NCI-H446 treated with DMSO at 0.1 percent for 48 hours (cell line): ENCODE measurements at places on chromosomes 3 and 15.

DNA sequence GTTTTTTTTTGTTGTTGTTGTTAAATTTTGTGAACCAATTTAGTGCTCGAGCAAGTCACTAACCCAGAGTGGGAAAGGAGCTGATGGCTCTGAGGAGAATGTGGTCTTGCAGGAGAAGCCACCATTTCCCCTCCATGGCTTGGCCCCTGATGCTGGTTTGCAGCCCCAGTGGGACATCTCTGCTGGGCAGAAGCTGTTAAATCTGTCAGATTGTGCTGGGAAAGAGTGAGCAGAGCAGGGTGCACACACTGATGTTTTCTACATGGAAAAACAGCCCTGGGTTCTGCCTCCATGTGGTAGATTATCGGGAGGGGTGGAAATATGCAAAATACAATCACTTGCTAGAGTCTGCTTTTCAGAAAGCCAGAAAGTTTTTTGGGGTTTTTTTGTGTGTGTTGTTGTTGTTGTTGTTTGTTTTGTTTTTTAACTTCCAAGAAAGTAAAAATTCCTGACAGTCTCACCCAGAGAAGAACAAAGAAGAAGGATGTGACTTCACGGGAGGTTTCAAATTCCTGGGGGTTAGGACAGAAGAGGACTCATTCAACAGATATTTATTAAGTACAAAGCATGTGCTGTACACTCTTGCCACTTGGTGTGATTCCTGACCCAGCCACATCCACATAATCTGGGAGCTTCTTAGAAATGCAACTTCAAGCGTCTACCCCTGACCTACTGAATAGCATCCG, 133.7 kb downstream of the FOXB1 start:
- no peak for DNase-seq

- DNase-seq: no peak
Measured at GRCh38 chr15:90581771-90582352, 52.1 kb downstream of the CRTC3 start.

GRCh38 chr15:75775296-75776064, 62.8 kb upstream of the CSPG4 start:
- DNase-seq: no peak

DNA sequence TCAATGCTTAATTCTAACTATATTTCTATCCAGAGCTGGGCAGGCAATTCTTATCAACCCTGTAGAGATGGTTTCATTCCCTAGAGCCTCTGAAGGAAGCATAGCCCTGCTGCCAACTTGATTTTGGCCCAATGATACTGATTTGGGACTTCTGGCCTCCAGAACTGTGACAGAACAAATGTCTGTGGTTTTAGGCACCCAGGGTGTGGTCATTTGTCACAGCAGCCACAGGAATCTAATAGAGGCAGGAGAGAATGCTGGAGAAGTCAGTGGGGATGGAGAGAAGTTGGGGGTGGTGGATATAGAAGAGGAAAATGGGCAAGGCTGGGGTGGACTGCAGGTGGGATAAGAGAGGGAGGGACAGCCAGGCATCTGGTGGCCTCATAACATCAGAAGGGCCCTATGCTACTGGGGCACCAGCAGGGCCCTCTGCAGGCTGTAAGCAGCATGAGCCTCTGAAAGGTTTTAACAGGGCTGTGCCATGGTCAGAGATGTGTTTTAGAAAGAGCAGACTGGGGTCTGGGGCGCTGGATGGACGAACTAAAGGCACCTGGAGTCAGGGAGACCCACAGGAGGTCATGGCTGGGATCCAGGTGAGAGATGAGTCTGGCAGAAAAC, 19.8 kb downstream of the MRPS11 start:
- DNase-seq: no peak

DNA sequence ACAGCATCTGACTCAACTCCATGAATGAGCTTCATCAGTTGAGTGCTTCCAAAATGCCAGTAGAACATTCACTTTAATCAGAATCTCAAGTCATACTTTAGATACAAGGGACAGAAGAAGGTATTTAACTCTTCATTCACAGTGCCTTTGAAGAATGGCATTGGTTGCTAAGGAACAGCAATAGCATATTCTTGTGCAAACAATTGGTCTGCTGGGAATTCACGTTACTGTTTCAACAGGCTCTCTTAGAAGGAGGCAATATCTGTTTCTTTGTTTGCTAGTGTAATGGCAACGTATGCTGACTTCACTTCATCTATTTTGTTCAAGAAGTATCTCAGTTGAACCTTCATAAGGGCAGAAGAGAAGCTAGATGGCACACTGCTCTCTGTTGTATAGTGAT, 113.9 kb downstream of the TMEM108 start:
- no peak for DNase-seq

DNA sequence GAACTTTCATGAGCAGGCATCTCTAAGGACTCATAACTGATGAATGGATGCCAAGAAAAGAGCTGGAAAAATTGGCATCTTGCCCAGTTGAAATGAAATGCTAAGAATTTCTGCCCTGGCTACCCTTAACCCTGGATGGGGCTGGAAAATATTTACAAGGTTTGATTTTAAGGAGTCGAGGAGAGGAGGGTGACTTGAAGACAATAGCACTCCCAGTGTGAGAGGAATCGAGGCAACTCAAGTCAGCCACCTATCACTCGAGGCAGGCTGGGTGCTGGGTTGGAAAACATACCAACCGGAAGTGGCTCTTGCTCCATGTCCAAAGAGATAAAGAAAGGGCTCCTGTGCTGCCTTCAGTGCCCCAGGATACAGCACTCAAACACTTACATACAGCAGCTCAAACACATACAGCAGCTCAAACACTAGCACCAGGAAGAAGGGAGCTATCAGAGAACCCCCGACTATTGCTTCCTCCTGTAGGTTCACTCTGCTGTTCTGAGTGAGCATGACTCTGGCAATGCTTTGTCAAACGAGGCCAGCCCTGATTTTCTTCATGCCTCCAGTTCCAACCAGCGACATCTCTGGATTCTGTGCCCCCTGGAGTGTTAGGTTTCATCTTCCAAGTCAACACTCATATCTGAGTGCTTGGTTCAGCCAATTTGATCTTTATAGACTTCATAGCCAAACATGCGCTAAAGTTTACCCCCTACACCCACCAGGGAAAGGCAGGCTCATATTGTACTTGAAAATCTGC, 4.9 kb downstream of the PRICKLE2 start:
- DNase-seq: peak; percentile 31

- DNase-seq: no peak
Measured at GRCh38 chr15:89004726-89005030, 83.6 kb upstream of the ABHD2 start.

GRCh38 chr3:24242012-24242698, 252.5 kb downstream of the THRB start:
- peak; percentile 73 for DNase-seq

DNA sequence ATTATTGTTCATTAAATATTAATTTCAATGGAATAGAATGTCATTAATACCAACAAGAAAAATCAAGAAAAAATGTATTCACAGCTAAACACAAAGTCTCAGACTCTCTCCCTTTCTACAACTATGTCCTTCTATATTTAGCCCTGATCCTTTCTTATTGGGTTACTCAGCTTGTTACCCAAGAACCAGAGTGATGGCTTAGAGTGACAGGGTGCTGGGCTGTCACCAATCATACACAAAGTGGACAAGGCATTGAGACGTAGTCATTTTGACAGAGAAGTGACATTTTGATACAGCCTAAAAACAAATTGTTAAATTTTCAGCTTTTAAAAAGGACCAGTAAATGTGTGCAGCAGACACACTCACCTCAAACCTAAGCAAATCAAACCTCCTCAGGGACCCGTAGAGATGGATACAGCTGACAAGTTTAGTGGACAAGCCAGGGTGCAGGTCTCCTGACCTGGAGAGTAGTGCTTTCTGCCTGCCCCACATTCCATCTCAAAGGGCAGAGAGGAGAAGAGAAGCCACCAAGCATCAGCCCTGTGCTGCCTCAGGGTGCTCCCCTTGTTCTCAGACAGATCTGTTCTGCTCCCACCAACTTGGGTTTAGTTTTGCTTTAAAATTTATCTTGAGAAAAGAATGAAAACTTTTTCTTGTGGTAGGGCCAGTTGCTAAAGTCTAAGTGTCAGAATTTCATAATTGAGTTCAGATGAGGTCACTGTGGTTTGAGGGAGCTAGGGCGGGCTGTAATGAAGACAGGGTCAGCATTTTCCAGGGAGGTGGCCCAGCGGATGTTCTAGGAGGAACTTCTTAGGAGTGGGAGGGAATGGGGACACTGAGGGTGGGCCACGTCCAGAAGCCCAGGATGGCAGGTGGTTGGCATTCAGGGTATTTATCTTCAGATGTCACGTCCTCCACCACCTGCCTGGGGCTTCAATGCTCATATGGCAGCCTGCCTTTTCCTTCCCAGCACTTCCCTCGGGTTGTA, 136.5 kb upstream of the TBL1XR1 start:
- no peak for DNase-seq

GRCh38 chr3:58723173-58723572, 56.6 kb upstream of the FAM3D start:
- DNase-seq: no peak

DNA sequence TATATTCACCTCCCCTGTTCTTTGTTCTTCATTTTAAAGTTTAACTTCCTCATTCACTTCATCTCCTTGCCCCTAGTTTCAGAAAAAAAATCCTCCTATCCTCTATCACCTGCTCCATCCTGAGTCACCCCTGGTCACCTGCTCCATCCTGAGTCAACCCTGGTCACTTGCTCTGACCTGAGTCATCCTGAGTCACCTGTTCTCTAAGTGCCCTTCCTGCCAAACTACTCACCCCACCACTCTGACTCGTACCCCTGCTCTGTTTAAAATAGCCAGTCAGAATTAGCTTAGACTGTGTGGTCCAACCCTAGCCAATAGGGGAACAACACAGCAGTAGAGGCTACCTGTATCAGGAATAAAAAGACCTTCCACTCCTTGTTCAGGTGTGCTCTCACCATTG, 716.9 kb downstream of the ZBBX start:
- no peak for DNase-seq

GRCh38 chr15:62896380-62896866, 146.1 kb upstream of the TPM1 start:
- DNase-seq: no peak

DNA sequence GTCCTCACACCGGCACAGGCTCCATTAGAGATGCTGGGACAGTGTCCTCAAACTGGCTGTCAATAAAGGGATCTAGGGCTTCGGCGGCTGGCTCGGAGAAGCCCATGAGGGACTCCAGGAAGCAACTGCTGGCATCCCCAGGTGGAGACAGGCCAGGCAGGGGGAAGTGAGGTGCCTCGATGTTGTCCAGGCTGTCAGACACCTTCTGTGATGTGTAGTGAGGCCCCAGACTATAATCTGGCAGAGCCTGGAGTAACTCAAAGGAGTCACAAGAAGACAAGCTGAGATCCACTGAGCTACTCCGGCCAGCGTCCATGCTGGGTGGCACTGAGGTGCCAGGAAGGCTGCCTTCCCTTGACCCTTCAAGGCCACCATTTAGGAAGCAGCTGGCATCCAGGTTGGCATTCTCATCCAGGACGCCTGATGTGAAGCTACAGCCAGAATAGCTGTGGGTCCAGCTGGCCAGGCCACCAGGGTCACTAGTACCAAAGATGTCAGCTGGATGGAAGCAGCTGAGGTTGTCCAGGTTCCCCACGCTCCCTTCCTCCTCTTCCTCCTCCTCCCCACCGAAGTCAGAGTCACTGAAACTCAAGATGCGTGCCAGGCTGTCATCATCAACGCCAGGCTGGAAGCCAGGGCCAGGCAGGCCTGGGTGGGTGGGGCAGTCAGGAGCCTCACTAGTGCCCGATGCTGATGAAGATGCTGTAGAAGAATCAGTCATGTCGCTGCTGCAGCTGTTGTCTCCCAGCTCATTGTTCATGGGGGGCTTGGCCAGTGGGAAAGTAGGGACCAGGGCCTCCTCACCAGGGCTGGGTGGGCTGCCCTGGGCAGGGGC, 10.1 kb downstream of the CSRNP1 start:
- DNase-seq: no peak

DNA sequence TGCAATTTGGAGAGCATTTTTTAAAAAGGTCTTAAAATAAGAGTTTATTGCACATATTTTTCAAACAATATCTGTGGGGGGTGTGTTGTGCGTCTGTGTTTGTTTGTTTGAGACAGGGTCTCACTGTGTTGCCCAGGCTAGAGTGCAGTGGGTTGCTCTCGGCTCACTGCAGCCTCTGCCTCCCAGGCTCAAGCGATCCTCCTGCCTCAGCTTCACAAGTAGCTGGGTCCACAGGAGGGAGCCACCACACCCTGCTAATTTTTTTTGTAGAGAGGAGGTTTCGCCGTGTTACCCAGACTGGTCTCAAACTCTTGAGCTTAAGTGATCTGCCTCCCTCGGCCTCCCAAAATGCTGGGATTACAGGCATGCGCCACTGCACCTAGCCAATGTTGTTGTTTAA, 2.7 kb downstream of the MLF1 start:
- DNase-seq: no peak

- no peak for DNase-seq
Measured at GRCh38 chr15:90364251-90364650, 12.2 kb downstream of the ZNF774 start.

DNA sequence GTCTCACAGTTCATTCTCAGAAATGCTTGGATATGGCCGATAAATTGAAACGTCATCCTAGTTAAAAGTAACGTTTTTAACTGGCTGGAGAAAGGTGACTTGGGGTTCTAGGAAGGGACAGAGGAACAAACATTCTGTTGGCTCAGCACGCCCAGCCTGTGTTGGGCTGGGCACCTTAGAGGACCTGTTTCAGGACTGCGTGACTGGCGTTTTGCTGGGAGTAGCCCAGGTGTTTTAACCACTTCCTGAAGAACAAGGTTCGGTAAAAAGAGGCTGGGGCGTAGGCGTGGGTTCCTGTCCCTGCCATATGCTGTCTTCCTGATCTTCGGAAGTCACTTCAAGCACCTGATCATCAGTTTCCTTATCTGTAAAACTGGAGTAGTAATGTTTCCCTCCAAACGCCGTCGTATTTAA, 1.1 kb upstream of the TLNRD1 start:
- no peak for DNase-seq

GRCh38 chr3:151330379-151330778, 1.0 kb upstream of the P2RY13 start:
- DNase-seq: no peak

- DNase-seq: no peak
Measured at GRCh38 chr15:46856839-46857502, 860.3 kb upstream of the SEMA6D start.

DNA sequence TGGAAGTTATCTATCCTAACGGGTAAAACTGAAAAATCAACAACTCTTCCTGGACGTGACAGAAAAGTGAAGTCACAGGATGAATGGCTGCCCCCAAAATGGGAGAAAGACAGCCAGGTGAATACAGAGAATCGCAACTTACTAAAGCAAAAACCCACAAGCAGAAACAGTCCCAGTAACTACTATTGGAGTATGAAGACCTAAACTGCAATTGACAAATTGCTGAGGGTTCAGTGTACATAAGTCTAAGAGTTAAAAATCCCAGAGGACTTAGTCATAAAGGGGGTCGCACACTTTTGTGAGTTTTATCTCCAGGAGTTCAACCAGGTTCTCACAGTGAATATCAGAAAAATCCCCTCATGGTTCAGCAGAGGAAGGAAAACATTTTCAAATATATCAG, 56.8 kb upstream of the IMPG2 start:
- no peak for DNase-seq

GRCh38 chr15:32683906-32684584, 33.8 kb upstream of the GREM1 start:
- peak; percentile 53 for DNase-seq
